ENCODE measurements at places on chromosomes 1 and 21.

GRCh38 chr1:164743976-164744375 lies 185.0 kb downstream of the PBX1 start:
- no peak for DNase-seq

DNA sequence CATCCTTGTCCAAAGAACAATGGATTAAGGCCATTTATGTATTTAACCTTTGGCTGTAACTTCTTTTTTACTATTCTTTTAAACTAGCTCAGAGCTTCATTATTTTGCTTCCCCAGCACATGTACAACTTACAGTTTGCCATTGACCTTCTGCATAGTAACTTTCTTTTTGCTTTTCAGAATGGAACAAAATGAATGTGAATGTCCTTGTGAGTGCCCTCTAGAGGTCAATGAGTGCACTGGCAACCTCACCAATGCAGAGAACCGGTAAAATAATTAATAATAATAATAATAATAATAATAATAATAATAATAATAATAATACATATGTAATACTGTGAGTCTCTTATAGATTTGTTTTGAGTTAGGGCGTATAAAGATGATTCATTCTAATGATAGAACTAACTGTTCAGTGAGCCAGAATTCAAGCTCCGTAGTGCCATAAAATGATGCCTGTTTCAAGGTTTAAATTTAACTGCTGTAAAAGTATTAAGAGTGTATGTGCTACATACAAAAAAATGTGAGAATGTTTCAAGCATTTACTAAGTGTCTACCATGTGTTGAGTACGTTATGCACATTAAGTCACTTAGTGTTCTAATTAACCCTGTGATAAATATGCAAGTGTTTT lies 69.0 kb upstream of the RAVER2 start:
- no peak for DNase-seq

DNA sequence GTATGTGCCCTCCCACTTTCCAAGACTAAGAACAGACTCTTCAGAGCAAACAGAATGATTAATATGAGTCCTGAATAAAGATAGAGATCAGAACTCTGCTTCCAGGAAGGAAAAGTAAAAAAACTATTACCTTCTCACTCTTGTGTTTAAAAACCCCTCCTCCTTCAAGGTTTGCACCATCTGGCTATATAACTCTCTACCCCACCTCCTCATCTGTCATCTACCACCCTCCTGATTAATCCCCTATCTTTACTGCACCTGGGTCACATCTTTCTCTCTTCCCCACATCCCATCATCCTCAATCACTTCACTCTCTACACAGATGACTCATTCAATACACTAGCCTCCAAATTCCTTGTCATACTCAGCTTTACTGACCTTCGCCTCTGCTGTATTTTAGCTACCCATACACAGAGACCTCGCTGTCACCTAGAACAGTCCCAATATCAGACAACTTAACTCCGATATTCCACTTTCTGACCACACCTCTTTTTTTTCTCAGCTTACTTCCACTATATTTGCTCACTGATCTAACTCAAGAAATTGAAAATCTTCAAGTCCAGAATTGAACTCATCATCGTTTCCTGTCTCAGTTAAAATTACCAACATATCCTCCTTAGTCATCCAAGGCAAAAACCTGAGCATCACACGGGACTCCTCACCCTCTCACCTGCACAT lies 3.7 kb downstream of the SCMH1 start:
- no peak for DNase-seq

- DNase-seq = no peak
These were observed 23.3 kb downstream of the PAX7 start for GRCh38 chr1:18653916-18654315.

GRCh38 chr1:46581681-46582455 lies 22.2 kb downstream of the MKNK1 start:
- DNase-seq = no peak

DNA sequence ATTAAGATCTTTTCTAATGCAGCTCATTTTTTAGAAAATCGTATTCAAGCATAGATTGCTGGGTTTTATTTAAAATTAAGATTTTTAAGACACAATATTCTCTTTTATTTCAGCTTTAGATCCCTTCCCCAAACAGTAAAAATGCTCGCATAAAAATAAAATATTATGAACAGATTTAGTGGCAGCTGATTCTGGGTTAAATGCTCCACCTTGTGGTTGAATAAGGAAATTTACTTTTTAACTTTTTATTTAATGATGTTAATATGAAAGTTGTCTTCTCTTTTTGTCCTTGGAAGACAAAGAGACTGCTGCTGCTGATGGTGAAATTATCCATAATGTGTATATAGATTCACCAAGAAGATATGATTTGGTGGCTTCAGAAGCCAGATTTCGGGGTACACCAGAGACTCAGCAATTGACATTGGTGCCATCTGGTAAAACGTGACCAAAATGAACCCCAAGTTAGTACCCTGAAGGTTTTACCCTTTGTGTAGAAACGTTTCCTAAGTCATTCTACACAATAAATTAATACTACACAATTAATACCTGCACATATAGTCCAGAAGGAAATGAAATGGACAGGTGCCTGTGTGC lies 128.0 kb downstream of the ADAMTS1 start:
- no peak for DNase-seq
